Stimulated activated CD4-positive, alpha-beta T cell treated with anti-CD3 and anti-CD28 coated beads, TNF-alpha, amount 100 ng/mL, for 1 hour (primary cell): ENCODE measurements at places on chromosomes 2 and 18.

GRCh38 chr2:224084266-224084892, 45.3 kb upstream of the SERPINE2 start:
- DNase-seq = no peak

GRCh38 chr2:218389333-218390150, 7.5 kb downstream of the SLC11A1 start:
- DNase-seq = no peak

DNA sequence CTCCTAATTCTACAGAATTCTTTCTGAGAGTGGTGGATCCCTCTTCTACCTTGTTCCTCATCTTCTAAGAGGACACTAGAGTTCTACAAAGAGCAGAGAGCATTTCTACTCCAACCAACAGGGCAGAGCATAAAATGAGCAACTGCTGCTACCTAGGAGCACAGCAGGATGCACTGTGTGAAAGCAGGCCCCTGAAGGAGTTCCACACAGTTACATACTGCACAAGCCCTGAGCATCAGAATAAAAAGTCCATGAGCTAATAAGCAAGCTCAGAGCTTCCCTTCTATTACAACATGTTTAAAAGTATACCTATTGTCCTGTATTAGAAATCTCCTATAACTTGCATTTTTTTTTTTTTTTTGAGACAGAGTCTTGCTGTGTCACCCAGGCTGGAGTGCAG, 8.4 kb downstream of the FHL2 start:
- DNase-seq = no peak

DNA sequence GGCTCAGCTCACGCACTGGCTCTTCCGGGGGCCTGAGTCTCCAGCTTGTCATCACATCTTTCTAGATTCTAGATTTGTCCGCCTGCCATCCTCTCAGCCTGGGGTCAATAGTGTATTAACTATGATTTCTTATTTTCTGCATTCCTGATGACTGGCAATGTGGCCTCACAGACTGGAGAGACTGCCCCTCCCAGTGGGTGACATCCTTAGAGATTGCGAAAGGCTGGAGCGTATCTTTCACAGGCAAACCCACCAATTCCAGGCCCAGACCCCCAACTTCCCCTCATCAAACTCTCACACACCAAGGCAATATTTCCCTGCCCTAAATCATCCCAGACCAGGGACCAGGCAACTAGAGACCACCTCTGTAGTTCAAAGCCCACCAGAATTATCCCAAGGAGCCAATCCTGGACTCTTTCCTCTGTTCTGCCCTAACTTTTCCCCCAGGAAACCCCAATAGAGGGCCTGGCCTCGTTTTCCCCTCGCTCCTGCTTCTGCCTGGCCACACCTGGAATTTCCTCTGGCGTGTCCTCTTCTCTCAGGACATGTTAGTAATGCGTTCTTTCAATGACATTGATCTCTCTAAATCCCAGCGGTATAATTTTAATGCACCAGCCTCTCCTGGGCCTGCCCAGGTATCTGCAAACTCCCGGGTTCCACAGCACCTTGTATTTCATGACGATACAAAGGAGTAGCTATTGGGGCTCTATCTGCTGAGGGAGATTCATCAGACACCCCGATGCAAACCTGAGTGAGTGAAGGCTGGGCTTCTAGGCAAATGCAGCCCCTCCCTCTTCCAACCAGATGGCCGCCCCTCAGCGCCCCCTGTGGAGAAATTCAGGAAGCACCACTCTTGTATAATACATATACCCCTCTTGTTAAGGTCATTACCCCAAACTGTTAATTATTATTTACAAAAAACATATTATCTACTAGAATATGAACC, 2.4 kb upstream of the KCNF1 start:
- no peak for DNase-seq

DNA sequence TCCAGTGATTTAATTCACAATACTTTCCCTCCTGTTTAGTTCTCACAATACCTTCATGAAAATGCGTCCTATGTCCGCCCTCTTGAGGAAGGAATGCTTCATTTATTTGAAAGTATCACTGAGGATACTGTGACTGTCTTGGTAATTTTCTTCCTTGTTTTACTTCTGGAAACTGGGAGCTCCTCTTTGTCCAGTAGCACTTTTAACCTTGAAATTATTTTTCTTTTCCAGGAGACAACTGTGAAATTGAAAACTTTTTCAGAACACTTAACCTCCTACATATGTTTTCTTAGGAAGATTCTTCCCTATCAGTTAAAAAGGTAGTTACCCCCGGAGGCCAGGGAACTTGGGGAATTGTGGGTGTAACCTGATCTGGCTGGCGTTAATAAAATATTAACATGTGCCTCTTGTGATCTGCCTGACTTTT, 58.9 kb upstream of the STON1 start:
- no peak for DNase-seq

- DNase-seq = no peak
Measured at GRCh38 chr18:62918361-62918760, 203.0 kb downstream of the PHLPP1 start.

DNA sequence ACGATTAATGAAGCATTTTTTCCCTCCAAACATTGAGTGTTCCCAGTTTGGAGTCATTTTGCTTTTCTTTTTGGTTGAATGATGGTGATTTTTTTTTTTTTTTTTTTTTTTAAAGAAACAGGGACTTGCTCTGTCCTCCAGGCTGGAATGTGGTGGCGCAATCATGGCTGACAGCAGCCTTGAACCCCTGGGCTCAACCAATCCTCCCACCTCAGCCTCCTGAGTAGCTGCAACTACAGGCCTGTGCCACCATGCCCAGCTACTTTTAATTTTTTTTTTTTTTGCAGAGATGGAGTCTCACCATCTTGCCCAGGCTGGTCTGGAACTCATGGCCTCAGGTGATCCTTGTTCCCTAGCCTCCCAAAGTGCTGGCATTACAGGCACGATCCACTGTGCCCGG, 46.2 kb downstream of the IMPA2 start:
- no peak for DNase-seq

GRCh38 chr2:179995741-179996515, 11.2 kb downstream of the CWC22 start:
- no peak for DNase-seq

- DNase-seq = no peak
Measured at GRCh38 chr2:152405206-152406118, 70.5 kb downstream of the FMNL2 start.

GRCh38 chr2:7849027-7849426, 832.8 kb upstream of the ID2 start:
- no peak for DNase-seq

DNA sequence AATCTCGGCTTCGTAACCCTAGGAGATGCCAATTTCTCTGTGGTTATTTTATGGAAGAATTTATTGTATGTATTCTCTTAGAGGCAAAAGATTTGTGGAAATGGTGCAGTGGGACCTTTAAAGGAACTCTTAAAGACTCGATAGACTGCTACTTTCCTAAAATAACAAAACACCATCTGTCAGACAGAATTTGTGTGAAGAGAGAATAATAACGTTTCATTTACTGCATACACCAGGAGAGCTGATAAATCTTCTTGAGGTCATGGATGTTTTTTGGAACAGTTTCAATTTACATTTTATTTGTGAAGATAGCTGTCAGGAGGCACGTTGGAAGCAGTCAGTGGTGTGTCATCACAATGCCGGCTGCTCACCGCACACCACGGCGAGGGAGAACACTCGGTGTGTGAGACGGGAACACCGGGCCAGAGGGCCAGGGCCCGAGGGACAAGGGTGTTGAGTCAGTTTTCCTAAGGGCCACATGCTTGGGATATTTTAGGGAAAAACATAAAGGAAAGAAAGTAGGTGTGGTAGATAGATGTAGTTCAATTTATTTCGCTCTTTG, 1681.0 kb upstream of the DDX18 start:
- DNase-seq = no peak
